NCI-H1694 (cell line): ENCODE measurements at places on chromosomes 6 and 20.

DNA sequence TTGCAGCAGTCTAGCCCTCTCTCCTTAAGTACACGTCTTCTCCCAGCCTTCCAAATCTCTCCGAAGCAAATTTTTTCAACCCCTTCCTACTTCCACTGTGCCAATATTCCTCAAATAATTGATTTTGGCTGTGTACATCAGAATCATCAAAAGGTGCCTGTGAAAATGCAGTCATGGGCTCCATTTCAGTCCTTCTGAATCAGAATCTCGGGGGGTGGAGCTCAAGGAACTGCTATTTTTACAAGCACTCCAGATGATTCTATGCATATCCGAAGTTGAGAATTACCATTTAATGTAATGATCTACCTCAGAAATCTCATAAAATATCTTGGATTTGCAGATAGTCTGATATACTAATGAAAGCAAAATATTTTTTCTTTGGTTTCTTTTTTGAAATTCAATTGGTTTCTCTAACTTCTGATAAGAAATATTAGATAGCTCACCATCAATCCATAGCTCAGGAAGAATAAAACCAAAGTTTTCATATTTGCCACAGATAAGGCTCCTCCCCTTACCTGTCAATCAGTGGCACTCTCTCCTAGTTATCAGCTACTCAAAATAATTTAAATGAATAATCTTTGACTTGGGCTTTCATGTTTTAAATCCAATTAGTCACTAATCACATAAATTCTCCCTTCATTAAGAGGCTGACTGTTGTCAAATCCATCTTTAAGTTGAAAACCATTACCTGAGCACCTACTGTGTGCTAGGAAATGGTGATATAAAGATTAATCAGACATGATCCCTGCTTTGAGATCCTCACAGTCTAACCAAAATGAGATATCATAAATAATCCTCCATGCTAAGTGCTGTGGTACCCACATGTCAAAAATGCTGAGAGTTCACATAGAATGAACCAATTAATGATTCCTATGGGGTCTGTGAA lies 36.4 kb upstream of the STXBP5 start:
- DNase-seq: no peak

GRCh38 chr6:53707108-53707897 lies 41.7 kb upstream of the KLHL31 start:
- DNase-seq: no peak

DNA sequence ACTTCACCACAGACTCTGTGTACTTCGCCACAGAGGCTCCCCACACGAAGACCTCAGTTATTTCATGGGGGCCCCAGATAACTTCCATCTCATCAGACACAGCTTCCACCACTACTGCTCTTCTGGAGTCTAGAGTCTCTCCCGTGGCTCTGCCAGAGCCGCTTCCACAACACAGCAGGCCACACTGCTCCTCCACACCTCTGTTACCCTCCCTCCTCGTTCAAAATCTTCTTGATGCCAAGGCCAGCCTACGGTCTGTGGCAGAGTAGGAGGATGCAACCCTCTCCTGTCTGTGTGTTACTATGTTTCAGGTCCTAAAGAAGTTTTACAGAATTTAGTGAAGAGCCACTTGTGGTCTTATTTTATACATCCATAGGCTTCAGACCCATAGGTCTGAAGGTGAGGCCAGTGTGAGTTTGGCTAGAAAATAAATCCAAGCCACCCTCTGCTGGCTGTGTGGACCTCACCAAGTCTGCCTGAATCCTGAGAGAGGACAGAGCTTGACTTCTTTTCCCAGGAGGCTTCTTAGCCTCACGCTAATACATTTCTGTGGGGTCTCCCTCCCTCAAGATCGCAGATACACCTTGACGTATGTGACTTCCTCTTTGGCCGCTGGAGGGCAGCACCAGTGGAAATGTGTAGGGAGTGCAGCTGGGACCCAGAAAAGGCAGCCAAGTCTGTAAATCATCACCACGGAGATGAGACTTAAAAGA lies 197.7 kb downstream of the FAXC start:
- peak; percentile 1 for DNase-seq

- no peak for DNase-seq
These were observed 170.3 kb upstream of the SOX4 start for GRCh38 chr6:21423106-21423854.

DNA sequence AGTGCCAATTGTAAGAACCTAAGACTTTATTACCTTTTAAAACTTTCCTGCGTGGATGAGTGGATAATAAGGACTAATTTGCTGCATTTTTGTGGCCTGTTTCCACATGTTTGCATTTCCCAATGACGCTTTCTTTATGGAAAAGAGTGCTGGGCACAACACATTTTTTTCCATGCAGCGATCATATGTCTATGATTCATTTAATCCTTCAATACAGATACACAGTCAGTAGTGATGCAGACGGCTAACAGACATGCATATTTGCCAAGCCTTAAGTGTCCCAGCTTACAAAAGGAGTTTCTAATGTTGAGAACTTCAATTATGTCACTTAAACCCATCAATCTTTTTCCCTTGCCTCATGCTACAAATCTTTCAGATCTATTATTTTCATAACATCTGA lies 239.8 kb upstream of the PREP start:
- no peak for DNase-seq

DNA sequence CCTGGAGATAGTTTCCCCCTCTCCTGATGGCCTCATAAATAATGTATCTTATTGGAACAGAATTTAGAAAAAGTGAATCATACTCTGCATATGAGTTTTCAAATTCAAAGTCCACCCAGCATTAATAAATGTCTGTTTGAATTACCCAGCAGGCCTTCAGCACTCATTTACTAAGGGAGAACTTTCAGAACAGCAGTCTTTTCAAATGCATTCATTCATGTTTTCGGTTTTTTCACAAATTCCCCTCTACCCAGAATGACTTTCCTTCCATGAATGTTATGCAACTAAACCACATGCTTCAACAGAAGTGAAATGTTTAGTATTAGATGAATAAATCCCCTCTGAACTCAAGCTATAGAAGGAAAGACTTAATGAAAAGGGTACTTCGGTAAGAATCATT lies 92.4 kb downstream of the RTN4IP1 start:
- DNase-seq: no peak
